ENCODE measurements at places on chromosomes 4 and X.
A peak's percentile ranks its signal among the peaks of the same experiment; 100 is the strongest.

DNA sequence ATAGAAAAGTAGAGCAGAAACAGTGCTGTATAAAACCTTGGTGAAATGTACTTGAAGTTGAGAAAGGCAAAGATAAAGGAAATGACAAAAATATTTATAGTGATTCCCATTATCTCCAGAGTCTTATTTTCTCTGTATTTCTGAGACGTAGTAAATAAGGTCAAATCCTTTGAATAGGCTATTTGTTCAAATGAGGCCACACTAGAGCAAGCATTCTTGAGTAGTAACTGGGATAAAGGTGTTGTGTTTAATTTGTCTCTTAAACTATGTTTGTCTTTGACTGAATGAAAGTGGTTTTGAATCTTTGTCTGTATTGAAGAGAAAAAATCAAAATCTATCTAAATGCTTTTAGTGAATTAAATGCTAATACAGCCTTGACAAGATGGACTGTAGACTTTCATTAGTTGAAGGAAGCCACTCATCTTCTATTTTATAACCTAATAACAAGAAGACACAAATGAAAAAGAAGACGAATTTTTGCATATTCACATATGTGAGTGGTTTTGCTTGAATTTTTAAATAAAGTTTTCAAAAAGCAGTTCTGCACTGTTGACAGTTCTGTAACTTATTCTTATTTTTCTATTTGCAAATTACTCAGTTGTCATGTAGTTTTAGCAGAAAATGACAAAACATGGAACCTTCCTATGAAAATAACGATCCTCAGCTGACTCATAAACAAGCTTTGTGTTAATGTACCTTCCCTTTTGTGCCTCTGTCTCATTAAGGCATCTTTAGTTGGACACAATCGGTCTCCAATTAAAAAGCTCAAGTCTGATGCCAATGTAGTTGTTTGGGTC lies 94.8 kb upstream of the PCDH18 start:
- DNase-seq, result peak; percentile 43

DNA sequence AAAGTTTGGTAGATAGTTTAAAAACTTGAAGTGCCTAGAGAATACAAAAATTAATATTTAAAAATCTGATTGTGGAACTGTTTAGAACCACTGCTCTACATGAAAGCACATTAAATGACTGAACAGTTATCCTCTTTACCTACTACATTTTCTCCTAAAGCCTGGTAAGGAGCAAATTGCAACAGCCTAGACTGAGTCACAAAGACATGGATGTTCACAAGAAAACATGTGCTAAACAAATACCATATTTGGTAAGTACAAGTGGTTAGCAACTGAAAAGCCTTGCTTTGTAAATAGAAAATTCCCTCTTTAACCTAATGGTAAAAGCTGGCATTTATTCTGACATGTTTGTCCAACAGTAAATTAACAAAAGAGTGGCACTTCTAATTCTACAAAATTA lies 203.1 kb downstream of the FBXO8 start:
- DNase-seq, result no peak

DNA sequence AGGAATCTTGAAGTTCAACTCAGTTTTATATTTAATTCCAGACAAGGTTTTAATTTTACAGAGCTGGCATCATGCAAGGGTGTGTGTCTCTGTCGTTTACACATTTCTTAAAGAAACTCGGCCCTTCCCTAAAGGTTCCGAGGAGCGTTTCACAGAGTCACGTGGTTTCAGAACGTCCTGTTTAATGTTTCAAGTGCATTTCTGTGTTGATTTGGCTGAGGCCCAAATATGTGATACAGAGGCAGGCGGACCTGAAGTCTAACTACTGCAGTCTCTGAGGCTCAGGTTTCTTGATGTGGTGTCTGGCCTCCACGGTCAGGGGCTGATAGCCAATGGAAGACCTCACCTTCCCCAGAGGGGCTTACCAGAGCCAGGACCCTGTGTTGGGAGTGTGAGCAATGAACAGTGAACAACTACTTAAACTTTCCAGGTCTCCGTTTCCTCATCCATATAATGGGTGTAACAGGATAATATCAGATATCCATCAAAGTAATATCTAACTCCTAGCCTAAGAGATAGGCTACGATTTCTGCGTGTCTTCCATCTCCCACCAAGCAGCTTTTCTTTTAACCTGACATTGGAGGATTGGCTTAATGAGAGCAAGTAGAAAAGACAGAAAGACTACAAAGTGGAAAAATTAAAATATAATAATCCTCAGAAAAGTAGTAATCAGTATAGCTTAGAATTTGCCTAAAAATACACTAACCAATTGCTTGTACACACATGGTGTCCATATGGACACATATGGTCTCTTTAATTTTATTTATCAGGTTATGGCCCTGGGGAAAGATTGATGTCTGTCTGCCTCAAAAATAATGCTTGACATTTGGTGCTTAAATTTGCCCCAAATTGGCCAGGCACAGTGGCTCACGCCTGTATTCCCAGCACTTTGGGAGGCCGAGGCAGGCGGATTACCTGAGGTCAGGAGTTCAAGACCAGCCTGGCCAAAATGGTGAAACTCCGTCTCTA lies 50.0 kb upstream of the TRIM2 start:
- DNase-seq, result no peak

- no peak for DNase-seq
Measured at GRCh38 chrX:9227276-9227675, 193.3 kb upstream of the FAM9B start.

GRCh38 chrX:52031371-52031770 lies 37.6 kb downstream of the MAGED4B start:
- no peak for DNase-seq

DNA sequence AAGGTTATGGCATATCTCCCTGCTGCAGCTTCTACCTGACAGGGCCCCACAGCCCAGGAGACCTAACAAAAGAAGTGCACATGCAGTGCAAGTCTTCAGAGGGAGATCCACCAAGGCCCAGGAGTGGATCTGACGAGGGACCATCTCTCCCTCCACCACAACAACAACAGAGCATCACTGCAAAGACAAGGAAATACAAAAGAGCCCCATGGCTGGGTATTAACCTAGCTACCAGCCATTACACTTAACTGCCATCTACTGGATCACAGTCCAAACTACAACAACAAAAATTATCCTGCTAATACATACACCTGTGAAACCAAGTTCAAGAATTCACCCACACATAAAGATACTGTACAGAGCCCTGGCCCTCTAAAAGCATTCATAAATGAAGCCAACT lies 280.2 kb upstream of the SLC7A11 start:
- no peak for DNase-seq

- DNase-seq, result no peak
Measured at GRCh38 chrX:12985331-12985730, 10.4 kb downstream of the TMSB4X start.

GRCh38 chrX:8546715-8547114 lies 82.1 kb downstream of the VCX3B start:
- no peak for DNase-seq

DNA sequence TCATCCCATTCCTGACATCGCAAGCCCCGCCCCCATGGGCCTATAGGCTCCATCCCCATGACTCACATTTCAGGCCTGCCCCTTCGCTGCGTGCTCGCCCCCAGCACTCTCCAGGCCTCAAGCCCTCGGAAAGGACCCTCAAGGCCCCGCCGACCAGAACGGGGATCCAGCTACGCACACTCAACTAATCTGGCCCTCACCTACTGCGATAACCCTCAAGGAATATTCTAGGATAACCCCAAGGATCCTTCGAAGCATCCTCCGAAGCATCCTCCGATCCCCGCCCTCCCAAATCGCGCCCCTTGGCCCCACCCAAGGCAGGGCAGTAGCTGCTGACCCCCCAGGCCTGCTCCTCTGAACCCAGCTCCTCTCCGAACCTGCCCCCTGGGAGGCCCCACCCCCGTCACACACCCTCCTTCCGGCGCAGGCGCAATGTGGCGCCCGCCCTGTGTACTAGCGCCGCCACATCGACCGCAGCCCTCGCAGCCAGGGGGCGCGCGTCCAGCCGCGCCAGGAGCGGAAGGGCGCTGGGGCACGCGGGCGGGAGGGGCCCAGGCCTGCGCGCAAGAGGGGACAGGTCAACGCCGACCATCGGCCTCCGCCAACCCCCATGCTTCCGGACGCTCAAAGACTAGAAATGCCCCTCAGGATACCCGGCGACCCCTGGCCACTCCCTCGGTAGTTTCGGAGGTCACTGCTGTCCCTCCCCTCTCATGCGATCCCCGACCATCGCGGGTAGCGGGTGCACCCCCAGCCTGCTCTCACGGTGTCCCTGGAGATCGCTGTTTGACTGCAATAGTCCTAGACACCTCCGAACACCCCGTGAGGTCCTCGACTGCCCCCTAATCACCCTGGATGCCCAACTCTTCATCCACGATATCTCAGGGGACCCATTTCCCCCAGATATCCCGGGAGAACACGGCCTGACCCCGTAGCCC lies 6.4 kb upstream of the MAGIX start:
- DNase-seq, result peak; percentile 80

- no peak for DNase-seq
Measured at GRCh38 chr4:101643186-101643837, 147.2 kb upstream of the BANK1 start.

DNA sequence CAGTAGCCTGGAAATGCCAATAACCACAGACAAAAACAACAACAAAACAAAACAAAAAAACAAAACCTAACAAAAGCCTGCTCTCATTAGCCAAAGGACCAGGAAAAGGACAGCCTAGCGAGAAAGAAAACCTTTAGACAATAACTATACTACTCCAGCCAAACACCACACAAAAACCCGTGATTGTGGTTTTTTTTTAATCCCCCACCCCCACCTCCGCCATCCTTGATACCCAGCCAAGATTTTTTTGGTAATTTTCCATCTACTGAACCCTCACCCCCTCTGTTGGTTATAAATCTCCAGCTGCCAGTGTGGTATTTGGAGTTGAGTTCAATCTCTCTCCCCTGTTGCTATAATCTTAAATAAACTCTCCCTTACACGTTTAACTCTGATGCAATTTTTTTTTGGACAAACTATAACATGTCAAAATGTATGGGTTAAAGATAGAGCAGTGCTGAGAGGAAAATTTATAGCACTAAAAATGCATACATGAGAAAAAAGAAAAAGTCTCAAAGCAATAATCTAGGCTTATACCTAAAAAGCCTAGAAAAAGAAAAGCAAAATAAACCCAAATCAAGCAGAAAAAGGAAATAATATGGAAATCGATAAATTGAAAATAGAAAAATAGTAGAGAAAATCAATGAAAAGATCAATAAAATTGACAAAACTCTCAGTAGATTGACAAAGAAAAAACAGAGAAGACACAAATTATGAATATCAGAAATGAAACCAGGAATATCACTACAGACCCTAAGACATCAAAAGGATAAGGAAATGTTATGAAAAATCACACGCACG lies 83.7 kb downstream of the NAT8L start:
- DNase-seq, result no peak

DNA sequence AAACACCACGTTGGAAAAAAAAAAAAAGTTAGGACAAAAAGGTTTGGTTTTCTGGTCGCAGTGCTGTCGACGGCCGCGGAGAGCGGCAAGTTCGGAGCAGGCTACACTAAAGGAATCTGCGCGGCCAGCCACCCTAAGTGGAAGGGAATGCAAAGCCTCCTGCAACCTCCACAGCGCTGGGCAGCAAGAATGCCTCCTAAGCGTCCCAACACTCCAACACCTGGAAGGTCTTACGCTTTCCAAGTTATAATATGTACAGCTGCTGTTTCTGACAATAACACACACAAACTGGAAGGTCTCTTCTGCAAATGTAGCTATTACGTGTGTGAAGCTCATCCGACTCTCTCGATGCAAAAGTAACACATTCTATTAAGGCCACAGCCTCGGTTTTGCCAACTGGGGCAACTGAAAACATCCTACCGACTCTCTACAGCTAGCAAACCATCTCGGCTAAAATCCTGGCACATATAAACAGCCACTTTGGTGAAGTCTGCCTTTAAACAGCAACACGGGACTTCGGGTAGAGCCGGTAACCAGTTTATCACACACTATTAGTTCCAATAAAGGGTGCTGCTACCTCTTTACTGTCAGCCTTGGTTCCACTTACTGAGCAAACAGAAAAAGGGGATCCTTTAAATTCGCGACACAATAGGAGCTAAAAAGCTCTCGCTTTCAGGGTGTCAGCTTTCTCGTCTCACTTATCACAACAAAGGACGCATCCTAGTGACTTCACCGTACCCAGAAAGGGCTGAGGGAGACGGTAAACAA lies 895 bp downstream of the SMIM14 start:
- peak; percentile 80 for DNase-seq

DNA sequence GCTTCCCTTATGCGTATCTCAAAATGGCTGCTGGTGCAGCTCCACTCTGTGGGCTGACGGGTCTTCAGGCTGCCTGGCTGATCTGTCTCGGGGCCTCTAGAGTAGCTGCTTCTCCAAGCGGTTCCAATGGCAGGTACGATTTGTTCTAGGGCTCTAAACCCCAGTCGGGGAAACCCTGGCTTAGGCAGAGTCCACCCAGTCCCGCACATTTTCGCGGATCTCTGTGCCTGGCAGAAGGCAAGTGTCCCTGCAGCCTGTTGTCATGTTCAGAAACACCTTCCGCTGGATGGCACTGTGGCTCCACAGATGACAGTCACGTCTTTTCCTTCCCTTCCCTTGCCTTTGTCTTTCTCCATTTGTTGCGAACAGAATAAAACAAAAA lies 54.4 kb downstream of the NBDY start:
- DNase-seq, result peak; percentile 93

- DNase-seq, result no peak
Measured at GRCh38 chr4:167475951-167476350, 241.7 kb upstream of the SPOCK3 start.

DNA sequence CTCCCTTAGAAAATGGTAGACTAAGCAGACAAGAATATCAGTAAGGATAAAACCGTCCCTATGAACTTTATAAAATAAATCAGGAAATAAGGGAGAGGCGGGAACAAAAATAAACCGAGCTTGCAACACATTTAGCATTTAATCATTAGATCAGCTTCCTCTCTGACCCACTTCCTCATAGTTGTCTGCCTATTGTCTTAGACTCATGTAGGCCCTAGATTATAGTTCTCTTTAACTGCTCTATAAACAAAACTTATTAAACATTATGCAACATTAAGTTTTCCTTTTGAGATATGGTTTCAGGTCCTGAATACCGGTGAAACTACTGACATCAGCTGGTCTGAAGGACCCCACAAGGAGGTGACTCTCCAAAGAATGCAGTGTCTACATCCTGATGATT lies 15.8 kb upstream of the SRD5A3 start:
- no peak for DNase-seq

DNA sequence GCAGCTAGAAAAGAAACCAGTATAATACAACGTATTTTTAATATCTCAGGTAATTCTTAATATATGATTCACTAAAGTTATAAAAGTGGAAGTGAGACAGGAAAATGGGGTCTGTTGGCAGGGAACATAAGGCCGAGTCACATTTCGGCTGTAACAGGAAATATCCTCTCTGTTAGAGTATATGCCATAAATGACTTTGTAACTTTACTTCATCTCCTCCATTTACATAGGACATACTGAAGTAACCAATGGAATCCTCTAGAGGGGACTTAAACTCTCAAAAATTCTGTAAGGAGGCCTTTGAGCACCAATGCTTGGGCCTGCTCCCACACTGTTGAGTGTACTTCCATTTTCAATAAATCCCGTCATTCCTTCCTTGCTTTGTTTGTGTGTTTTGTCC lies 71.3 kb downstream of the ANKRD17 start:
- DNase-seq, result no peak

- DNase-seq, result peak; percentile 57
Measured at GRCh38 chr4:81523672-81524327, 52.1 kb upstream of the RASGEF1B start.
